ENCODE measurements at places on chromosomes 11 and 22.
A peak's percentile ranks its signal among the peaks of the same experiment; 100 is the strongest.

- DNase-seq = no peak
Observed at GRCh38 chr11:77384571-77384970, 83.1 kb upstream of the GDPD4 start.

GRCh38 chr22:46969491-46969890 is 207.0 kb downstream of the TBC1D22A start:
- DNase-seq = no peak

- no peak for DNase-seq
Observed at GRCh38 chr11:113091481-113091780, 130.2 kb downstream of the NCAM1 start.

GRCh38 chr11:122751292-122752070 is 86.8 kb upstream of the CRTAM start:
- peak; percentile 84 for DNase-seq

GRCh38 chr22:28604966-28605761 is 74.5 kb downstream of the TTC28 start:
- no peak for DNase-seq

- DNase-seq = no peak
Observed at GRCh38 chr11:61969838-61970662, 2.6 kb upstream of the FTH1 start.

DNA sequence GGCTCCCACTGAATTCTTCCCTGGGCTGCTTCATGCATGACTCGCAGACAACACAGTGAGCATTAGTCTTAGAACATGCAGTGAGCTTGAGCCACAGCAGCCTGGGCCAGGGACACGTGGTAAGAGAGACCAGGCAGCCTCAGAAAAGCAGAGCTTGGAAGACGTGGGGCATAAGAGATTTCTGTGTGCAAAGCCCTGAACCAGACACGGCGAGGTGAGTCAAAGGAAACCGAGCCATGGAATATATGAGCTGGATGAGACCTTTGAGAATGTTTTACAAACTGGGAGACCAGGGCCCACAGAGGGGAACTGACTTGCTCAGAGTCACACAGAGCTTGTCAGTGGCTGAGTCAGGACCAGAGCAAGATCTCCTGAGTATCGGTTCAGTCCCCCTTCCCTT is 8.5 kb upstream of the FXYD6 start:
- peak; percentile 47 for DNase-seq

GRCh38 chr11:46521961-46522681 is 71.7 kb downstream of the AMBRA1 start:
- DNase-seq = no peak

- no peak for DNase-seq
Observed at GRCh38 chr11:117072517-117073461, 25.4 kb downstream of the SIK3 start.

DNA sequence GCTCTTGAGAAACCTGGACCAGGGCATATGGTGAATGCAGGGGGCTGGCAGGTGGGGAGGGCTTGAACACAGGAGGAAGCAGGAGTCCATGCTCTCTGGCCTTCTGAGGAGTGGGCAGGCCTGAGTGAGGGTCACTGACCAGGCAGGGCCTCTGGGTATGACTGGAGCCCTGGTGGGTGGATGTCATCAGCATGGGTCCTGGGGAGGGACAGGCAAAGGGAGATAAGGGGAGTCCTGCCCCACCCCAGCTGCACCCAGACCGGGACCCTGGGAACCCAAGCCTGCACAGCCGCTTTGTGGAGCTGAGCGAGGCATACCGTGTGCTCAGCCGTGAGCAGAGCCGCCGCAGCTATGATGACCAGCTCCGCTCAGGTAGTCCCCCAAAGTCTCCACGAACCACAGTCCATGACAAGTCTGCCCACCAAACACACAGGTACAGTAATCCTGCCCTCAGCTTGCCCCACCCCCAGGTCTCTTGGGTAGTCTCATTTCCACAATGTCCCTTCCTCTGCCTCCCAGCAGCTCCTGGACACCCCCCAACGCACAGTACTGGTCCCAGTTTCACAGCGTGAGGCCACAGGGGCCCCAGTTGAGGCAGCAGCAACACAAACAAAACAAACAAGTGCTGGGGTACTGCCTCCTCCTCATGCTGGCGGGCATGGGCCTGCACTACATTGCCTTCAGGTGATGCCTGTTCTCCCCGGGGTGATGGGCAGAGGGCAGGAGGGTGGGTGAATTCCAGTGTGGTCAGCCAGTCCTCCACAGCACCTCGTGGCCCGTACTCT is 2.0 kb upstream of the VEGFB start:
- DNase-seq = no peak

DNA sequence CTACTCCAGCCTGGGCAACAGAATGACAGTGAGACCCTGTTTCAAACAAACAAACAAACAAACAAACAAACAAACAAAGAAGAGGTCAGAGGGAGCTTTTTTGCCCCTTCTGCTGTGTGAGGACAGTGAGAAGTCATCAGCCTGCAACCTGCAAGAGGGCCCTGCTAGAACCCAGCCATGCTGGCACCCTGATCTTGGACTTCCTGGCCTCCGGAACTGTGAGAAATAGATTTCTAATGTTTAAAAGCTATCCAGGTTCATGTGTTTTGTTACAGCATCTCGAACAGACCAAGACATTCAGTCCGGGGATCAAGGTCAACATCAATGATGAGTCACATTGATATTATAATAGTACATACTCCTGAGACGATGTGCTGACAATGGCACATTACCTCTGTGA is 41.4 kb upstream of the GRAMD1B start:
- DNase-seq = no peak

DNA sequence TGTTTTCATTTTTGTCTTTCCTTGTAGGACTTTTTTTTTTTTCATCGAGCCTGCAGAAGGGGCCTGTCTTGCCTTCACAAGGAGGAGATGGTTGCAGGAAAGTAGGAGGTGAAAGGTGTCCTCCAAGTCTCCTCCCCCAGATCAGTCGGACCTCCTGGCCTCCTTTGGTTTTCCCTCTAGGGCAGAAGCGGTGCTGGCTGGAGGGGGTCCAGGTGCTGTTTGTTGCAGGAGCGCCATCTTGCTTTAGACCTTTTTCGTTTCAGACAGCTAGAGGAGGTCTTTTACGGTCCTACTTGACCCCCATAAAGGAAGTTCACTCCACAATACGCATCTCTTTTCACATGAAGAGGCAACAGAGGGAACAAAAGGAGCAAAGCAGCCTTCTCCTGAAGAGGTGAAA is 66.0 kb downstream of the ZBTB16 start:
- no peak for DNase-seq

GRCh38 chr11:123547180-123547579 is 107.2 kb downstream of the SCN3B start:
- no peak for DNase-seq

DNA sequence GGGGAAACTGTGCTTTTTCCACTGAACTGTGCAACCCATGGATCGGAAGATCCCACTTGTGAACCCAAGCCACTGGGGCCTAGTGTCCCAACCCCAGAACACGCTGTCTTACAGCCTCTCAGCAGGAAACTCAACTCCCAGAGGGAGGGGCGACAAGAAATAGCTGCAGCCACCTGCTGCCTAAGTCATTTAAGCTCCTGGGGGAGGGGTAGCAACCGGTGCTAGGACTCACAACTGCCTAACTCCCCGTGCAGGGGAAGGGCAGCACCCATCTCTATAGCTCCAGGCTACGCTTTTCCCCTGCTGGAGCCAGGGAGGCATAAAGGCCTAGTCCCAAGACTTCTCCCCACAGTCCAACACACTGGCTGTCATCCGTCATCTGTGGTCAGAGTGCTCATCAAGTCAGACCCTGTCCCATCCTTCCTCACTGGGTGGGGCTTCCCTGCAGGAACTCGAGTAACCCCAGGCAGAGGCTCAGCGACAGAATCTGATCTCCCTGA is 363.0 kb downstream of the LUZP2 start:
- DNase-seq = no peak

DNA sequence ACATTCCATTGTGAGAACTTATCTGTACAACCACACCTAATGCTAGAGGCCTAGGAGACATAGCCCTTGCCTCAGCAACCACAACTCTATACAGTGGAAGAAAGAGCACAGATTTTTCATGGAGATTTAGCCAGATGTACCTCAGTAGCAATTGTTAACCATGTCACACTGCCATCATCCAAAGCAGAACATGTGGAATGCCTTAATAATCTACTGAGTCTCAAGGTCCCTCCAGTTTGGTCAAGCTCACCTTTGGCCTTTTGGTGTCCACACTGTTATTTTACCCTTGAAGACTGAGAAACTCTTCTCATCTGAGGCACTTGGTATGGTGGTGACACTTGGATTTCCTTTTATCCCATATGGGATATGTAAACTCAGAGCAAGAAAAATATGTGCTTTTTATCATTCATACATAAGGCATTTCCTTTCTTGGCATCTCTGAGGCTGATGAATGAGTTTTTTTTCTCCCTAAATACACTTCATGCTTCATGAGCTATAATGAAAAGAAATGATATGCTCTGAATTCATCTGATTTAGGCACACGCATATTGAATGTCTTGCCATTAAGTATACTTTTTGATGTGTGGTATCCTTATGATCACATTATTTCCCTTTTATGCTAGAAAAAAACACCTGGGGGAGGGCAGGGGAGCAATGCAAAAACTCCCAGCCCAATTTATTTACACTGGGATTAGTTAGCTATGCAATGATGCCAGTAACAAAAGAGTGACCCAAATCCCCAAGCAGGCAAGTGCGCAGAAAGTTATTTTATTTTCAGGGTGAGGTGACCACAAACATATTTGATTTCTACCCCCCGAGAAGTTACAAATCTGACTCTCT is 63.3 kb upstream of the ME3 start:
- no peak for DNase-seq

- DNase-seq = no peak
Observed at GRCh38 chr22:43507235-43507634, 95.4 kb downstream of the MPPED1 start.

DNA sequence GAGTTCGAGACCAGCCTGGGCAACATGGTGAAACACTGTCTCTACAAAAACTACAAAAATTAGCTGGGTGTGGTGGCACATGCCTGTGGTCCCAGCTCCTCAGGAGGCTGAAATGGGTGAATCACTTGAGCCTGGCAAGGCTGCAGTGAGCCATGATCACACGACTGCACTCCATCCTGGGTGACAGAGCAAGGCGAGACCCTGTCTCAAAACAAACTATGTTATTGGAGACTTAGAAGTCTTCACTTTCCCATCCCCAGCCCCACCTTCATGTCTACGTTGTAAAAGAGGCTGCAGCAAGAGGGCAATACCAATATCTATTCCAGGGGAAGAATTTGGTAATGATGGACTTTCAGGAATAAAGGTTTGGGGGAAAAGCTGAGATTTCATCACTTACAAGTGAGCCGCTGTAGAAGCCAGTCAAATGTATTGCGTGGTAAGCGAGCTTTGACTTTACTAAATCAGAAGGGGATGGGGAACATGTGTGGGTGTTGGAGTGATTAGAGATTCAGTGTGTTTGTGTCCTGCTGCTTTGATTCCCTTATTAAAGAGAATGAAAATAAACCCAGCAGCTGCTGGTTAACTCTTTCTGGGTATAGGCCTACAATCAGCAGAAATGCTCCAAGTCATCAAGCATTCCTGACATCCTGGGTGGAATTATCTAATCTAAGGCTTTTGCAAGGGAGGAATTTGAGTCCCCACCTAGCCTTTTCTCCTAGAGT is 53.7 kb downstream of the UBASH3B start:
- no peak for DNase-seq

DNA sequence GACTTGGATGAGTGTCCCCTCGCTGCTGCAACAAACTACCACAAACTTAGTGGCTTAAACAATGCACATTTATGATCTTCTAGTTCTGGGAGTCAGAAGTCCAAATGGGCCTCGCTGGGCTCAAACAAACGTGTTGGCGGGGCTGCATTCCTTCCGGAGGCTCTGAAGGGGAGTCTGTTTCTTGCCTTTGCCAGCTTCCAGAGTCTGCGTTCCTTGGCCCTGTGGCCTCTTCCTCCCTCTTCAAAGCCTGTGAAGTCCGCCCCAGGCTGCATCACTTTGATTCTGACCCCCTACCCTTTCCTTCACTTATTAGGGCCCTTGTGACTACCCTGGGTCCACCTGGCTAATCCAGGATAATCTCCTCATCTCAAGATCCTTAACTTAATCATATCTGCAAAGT is 80.3 kb upstream of the NECTIN1 start:
- DNase-seq = no peak

DNA sequence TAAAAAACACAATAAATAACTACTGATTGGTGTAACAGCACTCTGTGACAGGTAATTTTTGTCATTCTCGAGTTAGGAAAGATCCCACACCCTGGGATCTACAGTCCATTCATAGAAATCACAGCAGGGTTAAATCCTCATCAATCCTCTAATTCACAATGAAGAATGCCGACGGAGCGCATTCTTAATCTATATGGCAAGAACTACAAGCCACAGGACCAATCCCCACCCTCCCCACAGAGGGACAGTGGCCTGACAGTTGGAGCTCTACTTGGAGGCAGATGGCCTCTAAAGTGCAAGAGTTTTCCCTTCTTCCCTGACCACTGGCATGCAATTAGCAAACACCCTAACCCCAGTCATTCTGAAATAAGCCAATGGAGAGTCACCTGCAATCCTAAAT is 34.2 kb downstream of the TCF20 start:
- DNase-seq = no peak

GRCh38 chr22:46578251-46578823 is 40.9 kb upstream of the CELSR1 start:
- DNase-seq = no peak

DNA sequence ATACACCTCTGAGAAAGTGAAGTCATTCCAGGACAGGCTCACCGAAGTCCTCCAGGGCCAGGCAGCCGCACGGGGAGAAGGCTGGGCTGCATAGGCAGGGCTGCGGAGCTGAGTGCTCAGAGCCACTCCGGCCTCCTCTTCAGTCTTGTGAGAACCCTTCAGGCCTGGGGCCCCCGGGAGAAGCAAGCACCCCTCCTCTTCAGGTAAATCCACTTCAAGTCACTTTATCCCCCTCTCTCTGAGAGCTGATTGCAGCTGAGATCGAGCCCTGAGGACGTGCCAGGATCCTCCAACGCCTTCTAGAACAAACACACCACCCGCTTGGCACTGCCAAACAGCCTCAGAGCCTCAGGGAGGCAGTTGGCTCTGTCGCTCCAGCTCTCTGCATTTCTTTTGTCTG is 1526.3 kb downstream of the BRD1 start:
- no peak for DNase-seq

- DNase-seq = no peak
Observed at GRCh38 chr11:15406851-15407351, 292.2 kb downstream of the INSC start.

DNA sequence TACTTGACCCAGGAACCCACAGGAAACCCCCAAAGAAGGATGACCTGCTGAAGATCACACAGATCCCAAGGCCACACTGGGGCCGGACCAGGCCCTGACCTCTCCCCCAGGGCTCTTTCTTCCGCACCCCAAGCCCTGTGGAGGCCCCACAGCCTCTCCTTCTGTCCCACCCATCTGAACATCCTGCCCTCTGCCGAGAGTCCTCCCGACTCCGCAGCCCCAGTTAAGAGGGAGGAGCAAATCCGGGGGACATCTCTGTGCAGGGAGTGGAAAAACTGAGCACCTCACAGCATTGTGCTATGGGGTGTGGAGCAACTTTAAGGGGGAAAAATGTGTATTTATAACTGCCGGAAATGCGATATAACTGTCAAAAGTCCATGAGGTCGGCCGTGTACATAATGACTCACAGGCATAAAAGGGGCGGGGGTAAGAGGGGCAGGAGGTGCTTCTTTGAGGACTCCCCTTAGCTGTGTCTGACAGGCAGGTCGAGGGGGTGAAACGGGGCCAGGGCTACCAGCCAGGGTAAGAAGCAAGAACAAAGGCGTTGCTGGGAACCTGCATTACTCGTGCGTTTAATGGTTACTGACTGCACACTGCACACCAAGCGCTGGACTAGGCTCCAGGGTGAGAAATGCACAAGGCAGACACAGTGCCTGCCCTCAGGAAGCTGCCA is 57.2 kb downstream of the WNT11 start:
- no peak for DNase-seq

GRCh38 chr22:33070600-33070999 is 12.4 kb upstream of the SYN3 start:
- DNase-seq = no peak
